ENCODE measurements at places on chromosomes 6 and 20.

GRCh38 chr6:53790886-53791285, 3.9 kb upstream of the LRRC1 start:
- DNase-seq = no peak

GRCh38 chr6:122704066-122704465, 75.5 kb upstream of the FABP7 start:
- DNase-seq = no peak

GRCh38 chr20:4661191-4661590, 60.5 kb upstream of the PRND start:
- no peak for DNase-seq

- no peak for DNase-seq
Observed at GRCh38 chr6:17585766-17586490, 14.2 kb upstream of the FAM8A1 start.

DNA sequence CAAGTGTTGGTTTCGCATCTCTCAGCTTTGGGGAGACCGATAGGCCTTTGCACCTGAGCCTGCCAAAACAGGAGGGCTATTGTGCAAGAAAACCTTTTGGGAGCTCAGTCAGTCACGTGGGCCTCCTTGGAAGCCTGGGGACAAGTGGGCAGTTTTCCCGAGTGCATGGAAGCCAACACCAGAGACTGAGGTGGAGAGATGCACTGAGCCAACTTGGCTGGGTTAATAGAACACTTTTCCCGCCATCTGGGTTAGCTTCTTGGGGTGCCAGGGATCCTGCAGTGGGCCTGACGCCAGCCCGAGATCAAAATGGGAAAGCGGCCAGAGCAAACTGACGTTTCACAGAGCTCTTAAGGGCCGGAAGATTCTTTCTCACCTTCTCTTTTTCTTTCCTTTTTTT, 2.8 kb upstream of the OOEP start:
- no peak for DNase-seq

DNA sequence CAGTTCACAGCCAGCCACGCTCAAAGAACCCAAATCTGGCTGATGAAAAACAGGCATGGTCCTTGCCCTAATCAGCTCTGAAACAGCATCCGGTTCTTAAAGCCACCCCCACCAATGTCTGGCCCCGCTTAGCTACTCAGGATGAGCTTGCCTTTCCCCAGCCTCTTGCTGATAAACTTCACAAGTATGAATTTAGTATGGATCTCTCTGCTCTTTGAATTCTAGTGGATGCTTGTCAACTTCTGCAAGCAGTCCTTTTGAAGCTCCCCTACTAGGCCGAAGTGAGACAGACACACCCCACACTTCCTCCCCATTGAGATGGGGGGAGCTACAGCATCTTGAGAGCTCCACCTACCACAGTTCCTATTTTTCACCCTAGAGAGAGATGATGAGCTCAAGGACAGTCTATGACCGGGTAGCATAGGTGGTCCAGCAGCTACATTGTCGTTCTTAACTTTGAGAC, 36.7 kb downstream of the EBF4 start:
- no peak for DNase-seq

DNA sequence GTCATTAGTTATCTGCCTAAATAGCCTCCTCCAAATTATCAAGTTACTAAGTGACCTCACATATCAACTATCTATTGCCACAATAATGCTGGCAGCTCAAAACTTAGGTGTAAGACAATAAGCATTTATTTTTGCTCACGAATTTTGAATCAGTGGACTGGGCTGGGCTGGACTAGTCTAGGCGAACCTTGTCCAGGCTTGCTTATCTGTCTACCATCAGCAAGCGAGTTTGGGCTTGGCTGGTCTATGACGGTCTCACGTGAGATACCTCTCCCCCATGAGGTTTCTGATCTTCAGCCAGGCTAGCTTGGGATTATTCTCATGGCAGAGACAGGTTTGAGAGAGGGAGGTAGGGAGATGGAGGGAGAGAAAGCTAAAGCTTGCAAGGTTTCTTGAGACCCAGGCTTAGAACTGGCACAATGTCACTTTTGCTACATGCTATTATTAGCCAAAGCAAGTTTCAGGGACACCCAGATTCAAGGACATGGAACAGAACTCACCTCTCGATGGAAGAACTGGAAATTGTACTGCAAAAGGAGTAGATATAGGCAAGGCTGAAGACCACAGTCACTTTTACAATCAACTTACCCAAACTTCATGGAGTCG, 80.9 kb downstream of the WASF1 start:
- no peak for DNase-seq

- no peak for DNase-seq
Observed at GRCh38 chr6:76026101-76026500, 46.4 kb downstream of the IMPG1 start.

DNA sequence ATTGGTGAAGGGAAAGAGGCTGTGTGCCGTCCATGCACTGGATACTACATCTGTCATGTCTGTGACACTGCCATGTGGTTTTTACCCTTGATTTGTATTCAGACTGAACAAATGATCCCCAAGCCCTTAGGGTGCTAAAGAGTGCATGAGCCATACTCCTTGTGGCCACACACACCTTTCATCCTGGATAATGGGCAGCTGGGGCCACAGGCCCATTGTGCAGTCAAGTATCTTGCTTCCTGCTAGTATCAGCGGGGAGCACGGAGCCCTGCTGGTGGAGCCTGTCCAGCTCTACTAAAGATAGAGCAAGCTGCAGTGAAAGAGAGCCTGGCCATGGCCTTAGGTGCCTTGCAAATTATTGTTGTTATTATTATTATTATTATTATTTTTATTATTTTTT, 75.1 kb downstream of the SLX4IP start:
- no peak for DNase-seq

DNA sequence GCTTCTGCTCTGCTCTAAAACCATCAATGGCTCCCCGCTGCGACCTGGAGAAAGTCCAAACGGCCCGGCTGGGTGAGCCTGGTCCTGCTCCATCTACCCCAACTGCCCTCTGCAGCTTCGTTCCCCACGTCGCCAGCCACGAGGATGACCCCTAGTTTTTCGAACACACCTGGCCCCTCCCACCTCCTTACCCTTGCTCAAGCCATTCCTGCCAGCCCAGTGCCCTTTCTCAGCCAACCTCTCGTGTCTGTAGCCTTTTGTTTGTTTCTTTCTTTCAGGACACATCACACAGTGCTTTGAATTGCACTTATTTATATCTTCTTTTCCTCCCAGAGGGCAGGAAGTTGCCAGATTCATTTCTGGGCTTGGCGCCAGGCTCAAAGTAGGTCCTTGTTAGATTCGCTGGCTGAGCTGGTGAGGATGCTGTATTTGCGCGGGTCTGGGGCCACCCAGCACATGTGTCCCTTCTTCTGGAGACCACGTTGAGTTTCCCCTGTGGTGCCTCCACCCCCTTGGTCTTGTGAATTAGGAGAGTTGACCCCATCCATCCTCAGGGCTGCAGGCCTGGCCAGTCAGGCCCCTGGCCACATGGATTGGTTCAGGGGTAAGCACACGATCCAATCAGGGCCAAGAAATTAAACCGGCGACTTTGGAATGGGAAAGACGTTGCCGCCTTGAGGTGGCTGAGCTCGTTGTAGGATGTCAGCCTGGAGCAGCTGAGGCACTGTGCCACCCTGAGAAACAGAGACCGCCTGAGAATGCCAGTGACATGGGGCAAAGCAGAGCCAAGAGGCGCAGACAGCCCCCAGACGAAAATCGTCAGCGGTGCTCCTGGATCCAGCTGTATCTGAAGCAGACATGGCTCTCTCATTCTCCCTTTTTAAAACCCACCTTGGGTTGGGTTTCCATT, 156.0 kb downstream of the CEBPB start:
- peak; percentile 84 for DNase-seq

DNA sequence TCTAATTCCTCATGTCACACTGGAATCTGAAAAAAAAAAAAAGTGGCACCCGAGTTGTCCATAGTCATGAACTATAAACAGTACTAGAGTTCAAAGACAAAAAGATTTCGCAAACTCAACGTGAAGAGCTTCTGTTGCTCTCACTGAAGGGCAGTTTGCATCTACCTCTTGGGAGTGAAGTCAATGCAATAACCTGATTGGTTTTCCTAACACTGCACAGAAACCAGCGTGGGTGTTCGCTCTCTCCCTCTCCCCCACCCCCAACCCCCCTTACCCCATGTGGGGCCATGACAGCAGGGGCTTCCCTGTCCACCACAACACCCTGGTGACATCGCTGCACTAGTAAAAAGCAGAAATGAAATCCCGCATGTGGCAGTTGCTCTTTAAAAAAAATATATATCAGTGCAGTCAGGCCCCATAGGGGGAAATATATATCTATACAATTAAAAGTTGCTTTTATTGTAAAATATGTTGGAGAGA, 66.9 kb downstream of the GMPR start:
- no peak for DNase-seq

DNA sequence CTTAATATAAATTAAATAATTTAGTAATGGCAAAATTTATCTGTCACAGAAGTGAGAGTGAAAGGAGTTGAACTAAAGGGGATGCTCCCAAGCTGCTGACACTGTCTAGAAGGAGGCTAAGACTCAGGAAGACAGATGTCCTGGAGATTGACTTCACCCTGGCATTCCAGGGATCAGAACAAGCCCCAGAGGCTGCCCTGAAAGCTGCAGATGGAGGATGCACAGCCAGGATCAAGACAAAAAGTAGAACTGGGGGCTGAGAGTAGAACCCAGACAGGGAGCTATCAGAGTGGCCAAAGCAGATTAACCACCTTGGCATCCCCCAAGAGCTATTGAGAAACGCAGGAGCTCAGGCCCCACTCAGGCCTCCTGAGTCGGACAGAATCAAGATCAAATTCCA, 189.2 kb upstream of the PLCB4 start:
- no peak for DNase-seq

DNA sequence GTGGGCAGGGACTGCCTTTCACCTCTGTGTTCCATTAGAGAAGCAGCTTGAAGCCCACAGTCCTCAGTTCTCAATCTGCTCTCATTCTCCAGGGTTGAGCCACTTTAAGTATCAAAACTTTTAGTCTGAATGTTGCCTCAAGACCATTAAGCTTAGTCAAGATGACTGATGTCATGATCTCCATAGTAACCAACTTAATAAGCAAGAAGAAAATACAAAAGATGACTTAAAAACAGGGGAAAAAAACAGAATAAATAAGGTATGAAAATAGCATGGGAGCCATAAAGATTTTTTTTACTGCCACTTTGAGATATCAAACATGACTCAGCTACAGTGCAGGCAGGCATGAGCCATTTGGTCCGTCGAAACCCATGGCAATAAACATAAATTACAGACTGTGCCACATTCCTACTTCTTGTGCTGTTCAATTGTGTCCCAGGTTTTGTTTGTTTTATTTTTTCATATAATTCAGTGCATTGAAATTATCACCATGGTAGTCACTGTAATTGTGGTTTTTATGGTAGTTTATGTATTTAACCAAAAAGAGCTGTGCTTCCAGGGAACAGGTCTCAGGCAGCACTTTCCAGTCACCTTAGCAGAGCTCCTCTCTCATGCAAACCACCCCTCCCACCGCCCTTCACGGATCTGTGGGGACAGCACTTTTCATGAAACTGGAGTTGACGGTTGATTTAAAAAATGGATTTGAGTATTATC, 156.5 kb upstream of the INSM1 start:
- no peak for DNase-seq

GRCh38 chr6:151763938-151764680, 43.4 kb upstream of the ESR1 start:
- peak; percentile 75 for DNase-seq

DNA sequence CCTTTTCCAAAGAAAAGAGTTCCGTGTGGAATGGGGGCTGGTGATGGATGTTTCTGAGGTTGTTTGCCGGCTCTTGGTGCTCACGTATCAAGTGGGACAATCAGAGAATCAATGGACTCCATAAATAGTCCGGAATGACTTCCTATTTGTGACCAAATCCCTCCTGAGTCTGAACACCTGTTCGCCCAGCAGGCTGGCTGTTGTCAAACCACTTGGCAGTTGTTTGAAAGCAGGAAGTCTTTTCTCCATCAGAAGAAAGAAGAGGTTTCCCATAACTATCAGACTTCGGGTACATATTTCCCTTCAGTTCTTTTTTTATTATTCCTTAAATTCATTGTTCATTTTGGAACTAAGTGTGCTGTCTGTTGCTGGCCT, 154.7 kb upstream of the RIN2 start:
- peak; percentile 50 for DNase-seq

- no peak for DNase-seq
Observed at GRCh38 chr6:6883011-6883410, 224.8 kb upstream of the RREB1 start.

DNA sequence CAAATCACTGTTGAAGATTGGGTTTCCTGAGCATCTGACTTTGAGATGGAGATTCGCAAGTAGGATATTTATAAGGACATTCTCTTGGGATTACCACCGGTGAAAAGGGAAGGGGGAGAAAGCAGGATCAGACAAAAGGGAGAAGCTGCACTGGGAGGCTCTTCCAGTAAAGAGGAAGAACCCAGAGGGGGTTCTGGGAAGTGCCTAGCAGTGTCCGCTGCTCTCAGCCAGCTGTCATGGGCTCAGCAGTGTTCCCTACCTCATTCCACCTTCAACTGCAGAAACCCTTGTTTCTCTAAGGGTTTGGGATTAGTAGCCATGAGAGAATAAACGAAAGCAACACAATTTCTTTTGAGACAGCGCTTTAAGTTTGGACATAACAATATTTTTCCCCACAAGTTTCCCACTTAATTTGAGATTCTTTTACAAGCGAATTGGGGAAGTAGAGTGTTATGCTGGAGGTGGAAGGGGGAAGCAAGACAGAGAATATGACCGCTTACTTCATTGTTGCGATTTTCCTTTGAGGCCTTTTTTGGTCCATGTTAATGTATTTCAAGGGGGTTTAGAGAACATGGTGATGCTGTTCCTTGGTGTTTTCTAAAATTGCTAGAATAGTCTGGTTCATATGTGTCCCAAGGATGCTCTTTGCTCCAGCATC, 154.5 kb upstream of the SCGN start:
- no peak for DNase-seq

DNA sequence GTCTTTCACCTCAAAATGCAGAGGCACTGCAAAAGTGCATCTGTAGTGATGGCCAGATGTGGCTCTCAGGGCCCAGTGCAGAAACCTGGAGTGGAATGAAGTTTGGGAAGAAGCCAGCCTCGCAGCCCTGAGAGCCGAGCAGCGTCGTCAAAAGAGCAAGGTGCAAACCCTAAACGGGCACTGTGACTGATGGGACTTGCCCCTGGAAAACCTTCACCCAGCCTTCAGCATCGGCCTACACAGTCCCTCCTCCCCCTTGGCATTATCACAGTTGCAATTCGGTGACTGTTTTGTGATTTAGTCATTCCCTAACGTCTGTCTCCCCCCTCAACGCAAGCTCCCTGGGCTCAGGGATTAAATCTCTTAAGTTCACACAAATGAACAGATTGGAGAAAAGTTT, 38.6 kb downstream of the TAF4 start:
- no peak for DNase-seq

DNA sequence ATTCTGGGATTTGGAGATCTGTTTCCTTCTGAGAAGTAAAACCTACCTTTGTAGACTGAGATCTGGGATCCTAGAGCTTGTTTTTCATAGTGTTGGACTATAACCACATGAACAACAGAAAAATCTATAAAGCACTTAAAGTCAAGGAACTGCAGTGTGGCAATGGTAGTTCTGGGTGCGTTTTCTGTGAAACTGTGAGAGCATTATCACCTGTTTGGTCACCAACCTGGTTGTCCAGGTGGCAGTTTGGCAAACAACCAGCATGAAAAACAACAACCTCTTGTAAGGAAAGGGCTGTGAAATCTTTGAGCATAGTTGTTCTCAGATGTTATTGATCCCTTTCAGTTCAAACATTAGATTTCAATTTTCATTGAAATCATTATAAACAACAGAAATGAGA, 215.8 kb upstream of the CITED2 start:
- no peak for DNase-seq

GRCh38 chr6:150691463-150691862, 91.8 kb downstream of the PLEKHG1 start:
- no peak for DNase-seq

GRCh38 chr6:41780551-41781365, at the start of gene PRICKLE4:
Gene PRICKLE4 (plus strand): TSS chr6:41780782. CDS start chr6:41783474, 2,692 bp downstream.
- DNase-seq = peak; percentile 58

- DNase-seq = peak; percentile 75
Observed at GRCh38 chr6:40349123-40349900, 237.9 kb downstream of the LRFN2 start.

Data from right hindlimb (tissue), 1 donor.